Left ventricle myocardium superior (tissue), 1 donor: ENCODE measurements at places on chromosomes 12 and 14. TPM values are rescaled to one million over a fixed set of nuclear protein-coding genes. Genes with fewer than 3 reads are reported as not detected.

- DNase-seq = no peak
Measured at GRCh38 chr14:63616015-63616414, 25.7 kb downstream of the WDR89 start.

The PRPH gene
- total RNA-seq = not detected

DNA sequence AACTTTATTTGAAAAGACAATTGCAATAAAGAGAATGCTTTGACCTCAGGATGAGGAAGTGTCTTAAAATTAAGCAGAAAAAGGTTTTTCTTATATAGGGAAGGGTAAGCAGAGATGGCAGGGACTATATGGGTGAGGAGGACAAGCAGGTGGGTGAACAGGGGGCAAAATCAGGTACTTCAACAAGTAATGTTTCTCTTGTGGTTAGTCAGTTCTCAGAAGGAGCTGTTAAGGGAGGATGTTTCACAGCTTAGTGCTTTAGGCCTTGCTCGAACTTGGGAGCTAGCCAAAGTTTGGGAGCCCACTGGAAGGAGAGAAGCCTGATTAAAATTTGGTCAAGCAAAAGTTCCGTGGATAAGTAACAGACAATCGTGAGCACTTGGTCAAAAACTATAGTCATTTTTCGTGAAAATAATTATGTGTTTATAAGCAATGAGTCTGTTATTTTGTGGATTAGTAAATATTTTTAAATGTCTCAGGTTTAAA is 364.2 kb upstream of the TMPO start:
- no peak for DNase-seq

DNA sequence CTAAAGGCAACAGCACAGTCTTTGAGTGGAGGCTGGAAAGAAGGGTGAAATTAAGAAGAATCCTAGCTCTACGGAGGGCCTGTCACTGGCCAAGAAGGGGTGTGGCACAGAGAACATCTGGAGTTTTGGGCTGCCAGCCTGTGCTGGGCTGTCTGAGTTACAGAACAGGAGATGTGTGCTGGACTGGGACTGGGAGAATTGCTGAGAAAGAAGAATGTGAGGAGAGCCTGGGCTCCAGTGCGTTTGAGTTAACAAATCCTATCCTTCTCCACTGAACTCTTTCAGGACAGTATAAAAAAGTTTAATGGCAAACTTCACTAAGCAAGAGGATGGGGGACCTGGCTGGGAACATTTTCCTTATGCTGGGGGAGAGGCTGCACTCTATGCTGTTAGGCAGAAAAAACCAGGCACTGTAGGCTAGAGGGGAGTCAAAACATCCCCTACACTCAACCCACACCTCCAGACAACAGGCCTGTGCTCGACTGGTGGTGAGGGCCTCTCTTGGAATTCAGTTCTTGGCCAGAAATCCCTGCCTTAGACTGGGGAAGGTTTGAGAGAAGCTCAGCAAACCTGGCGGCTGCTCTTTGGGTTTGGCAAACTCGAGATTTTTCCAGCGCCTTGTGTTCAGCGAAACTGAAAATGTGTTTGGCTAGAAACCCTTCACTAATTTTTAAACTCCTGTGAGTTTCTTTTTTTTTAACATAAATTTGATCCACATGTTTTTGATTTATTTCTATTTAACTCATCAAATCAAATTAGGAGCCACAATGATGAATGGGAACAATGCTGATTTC is 217.3 kb downstream of the MON2 start:
- DNase-seq = peak; percentile 77

The VRTN gene
- not detected for total RNA-seq

The APOF gene
- not detected for total RNA-seq

- DNase-seq = no peak
Measured at GRCh38 chr12:106234449-106234848, 13.4 kb downstream of the CKAP4 start.

The PTPRO gene
- total RNA-seq = 0.94 TPM

The PLD4 gene
- total RNA-seq = 0.27 TPM

The ETV6 gene
- total RNA-seq = 14.7 TPM

The TMEM119 gene
- total RNA-seq = 1.4 TPM
